NCI-H1417 treated with DMSO at 0.1 percent for 48 hours (cell line): ENCODE measurements at places on chromosomes 3 and 15.

- no peak for DNase-seq
Observed at GRCh38 chr15:76208084-76208785, 103.0 kb downstream of the ETFA start.

GRCh38 chr15:85748176-85748575 lies 46.5 kb downstream of the KLHL25 start:
- DNase-seq, result no peak

GRCh38 chr3:121330118-121330517 lies 215.7 kb downstream of the POLQ start:
- no peak for DNase-seq

GRCh38 chr3:50428007-50428633 lies 68.8 kb upstream of the TMEM115 start:
- DNase-seq, result no peak

DNA sequence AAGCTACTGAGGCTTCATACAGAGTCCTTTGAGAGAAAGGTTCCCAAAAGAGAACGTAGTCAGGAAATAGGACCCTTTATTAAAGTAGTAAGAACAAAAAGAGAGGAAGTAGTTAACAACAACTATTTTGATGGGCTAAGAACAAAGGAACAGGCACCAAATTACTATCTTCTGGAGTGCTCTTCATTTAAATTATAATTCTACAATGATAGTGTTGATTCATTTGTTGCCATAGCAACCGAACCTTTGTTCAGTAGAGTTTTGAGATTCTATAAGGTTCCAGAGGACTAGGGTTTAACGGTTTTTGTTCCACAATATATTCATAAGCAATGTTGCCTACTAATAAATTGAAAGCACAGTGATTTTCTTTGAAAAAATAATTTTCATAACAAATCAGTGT lies 78.8 kb downstream of the CMSS1 start:
- DNase-seq, result peak; percentile 1

DNA sequence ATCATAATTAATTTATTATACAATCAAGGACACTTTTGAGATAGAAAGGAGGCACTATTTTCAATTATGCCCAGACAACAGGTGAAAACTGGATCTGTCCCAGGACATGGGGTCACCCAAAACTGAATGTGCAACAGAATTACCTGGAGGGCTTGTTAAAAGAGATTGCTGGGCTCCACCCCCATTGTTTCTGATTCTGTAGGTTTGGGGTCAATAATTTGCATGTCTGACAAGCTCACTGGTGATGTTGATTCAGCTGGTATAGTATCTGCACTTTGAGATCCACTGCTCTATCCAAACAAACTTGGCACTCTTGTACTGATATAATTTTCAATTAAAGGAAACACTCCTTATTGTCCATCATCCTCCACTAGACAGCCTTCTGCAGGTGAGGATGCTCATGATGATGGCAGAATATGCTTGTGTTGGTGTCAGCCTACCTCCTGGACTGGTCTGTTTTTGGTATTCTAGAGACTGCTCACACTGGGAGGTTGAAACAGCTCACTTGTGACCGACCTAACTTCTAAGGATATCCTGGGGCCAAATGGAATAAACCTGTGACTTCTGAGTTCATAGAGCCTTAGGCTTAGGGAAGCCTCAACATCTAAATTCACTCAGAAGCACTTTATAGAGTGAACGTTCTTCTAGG lies 2.2 kb downstream of the P2RY14 start:
- DNase-seq, result no peak

DNA sequence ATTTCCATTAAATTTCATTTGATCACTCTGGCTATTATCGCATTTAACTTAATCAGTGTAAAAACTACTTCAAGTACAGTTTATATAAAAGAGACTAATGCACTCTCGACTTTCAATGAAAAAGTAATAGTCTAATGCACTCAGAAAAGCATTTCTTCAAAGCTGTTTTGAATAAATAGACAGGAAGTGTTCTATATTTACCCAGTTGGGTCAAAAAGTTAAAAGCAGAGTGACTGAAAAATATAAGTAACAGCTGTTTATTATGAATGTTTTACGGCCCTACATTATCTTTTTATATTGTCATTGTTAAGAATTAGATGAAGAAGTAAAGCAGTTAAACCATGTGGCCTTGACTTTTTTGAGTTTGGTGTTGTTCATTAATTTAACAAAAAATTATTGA lies 391.8 kb downstream of the ZPLD1 start:
- no peak for DNase-seq

- DNase-seq, result no peak
Observed at GRCh38 chr15:63371297-63371918, 10.2 kb downstream of the CA12 start.

- no peak for DNase-seq
Observed at GRCh38 chr15:34786206-34786605, 9.1 kb downstream of the ACTC1 start.

DNA sequence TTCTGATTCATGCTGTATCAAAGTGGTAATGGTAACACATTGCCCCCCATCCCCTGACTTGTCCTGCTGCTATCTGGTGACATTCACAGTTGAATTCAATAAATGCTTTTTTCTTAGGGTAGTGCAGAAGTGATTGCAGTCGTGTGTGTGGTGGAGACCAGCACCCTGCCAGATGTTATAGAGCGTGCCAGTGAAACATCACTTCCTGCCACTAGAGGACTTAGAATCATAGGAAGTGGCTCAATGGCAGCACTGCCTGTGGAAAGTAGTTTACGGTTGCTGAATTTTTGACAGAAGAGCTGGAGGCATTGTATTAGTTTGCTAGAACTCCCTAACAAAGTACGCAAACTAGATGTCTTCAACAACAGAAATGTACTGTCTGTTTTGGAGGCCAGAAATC lies 37.4 kb upstream of the P2RY12 start:
- no peak for DNase-seq

GRCh38 chr3:101888653-101889052 lies 39.3 kb downstream of the NFKBIZ start:
- no peak for DNase-seq

DNA sequence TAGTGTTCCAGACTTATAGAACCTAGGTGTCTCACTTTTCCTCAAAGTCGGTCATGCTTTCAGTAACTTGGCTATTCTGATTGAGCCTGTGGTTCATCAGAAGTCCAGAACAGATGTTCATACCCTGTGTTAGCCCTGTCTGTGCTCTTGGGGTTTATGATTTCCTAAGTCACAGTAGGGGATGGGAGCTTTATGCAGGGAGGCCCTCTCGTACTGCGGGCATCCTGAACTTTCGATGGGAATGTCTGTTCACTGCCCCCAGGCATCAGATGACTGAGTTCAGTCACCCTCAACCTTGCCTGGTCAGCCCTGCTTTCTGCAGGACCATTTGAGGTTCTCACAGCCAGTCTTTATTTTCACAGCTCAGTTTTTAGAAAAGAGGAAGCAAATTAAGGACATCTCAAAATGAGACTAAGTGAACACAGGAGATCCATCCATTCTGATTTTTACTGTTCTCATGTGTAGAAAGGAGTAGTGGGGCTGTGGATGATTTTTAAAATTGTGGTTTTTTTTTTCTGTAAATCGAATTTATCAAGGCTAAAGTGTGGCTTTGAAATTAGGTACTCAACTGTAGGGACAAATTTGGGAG lies 71.3 kb downstream of the CMTM8 start:
- DNase-seq, result no peak
